ENCODE measurements at places on chromosomes 6 and 20.

DNA sequence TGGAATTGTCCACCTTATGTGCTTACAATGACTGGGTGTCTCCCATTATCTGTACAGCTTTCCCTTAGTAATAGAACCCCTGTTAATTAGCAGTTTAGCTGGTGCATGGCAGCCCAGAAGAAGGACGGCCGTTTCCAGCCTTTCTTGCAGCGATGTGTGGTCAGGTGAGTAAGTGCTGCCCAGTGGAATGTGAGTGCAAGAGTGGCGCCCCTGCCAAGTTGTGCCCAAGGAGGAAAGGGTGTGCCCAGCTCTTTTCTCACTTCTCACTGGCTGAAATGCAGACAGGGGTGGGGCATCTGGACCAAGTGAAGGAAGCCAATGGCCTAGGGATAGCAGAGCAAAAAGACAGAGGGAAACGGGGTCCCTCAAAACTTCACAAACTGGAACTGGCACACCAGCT, 296.8 kb downstream of the PREX1 start:
- no peak for DNase-seq

DNA sequence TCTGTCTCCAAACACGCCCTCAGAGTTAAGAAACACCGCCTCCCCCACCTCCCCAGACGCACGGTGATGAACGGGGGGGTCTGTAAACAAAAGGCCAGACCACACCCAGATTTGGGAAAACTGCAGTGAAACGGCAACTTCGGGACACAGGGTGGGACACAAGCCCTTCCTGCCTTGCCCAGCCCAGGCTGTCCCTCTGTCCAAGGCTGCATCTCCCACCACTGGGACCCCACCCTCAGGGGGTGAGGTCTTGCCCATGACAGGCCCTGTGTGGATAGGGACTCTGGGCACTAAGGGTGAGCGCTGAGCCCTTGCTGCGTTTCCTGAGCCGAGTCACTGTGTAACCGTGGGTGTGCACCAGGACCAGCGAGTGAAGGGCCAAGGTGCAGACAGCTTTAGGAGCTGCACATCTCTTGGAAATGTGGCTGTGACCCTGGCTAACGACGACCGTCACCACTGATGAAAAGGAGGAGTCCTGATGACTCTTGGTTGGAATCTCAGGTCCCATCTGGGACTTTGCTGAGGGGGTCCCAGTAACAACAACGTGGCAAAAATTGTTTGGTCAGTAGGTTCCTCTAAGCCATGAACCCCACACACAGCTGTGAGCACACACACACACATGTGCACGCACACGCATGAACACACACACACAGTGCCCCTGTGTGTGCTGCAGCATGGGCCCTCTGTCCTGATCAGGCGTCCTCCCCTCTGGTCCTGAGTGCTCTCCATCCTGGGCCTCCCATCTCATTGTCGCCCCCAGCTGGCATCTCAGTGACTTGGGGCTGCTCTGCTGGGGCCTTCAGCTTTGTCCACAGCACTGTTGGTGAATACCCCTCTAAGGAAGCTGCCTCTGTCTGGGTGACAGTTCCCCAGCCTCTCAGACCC, 100.6 kb downstream of the RAMACL start:
- DNase-seq = no peak

- DNase-seq = no peak
These were observed 95.2 kb downstream of the CDK19 start for GRCh38 chr6:110720066-110720465.

GRCh38 chr6:65110031-65110430, 597.0 kb downstream of the EYS start:
- DNase-seq = no peak

GRCh38 chr6:137754866-137755265, 112.2 kb upstream of the TNFAIP3 start:
- DNase-seq = no peak

DNA sequence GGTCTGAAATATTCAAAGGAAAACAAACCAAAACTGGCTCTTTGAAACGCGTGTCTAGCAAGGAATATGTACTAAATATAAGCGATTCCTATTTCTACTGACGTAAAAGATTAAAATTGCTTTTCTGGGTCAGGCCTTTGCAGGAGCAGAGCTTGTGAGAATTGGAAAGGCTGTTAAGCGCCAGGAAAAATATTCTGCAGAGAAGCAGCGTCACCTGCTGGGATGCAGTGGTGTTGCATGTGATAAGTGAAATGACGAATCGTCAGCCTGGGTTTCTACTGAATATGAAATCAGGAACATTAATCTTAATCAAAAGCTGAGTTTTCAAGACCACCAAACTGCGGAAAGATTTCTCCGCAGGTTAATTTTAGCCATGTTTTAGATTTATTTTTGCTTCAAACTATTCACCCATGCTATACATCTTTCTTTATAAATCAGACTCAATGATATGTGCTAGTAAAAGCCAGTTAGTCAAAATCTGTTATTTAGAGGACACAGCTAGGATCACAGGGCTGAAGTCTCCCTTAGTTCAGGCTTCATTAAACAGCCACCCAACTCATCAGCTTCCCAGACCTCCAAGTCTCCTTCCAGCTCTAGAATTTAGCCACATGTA, 67.4 kb downstream of the ALDH8A1 start:
- DNase-seq = peak; percentile 86

GRCh38 chr6:38173909-38174308, 354.4 kb downstream of the ZFAND3 start:
- DNase-seq = no peak

GRCh38 chr6:159075506-159076228, 30.9 kb upstream of the TAGAP start:
- DNase-seq = no peak

DNA sequence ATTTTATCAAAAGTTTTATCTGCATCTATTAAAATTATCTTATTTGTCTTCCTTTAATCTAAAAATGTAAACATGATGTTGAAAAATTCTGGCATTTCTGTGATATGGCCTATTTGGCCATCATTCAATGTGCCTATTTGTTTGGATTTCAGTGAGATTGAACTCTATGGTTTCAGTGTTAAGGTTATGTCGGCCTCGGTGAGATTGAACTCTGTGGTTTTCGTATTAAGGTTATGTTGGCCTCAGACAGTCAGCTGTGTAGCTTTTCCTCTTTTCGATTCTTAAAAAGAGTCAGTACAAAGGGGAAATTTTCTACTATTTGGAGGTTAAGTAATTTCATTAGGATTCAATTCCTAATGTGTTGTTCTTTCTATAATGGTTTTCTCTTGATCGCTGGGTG, 320.6 kb downstream of the PACRG start:
- no peak for DNase-seq

DNA sequence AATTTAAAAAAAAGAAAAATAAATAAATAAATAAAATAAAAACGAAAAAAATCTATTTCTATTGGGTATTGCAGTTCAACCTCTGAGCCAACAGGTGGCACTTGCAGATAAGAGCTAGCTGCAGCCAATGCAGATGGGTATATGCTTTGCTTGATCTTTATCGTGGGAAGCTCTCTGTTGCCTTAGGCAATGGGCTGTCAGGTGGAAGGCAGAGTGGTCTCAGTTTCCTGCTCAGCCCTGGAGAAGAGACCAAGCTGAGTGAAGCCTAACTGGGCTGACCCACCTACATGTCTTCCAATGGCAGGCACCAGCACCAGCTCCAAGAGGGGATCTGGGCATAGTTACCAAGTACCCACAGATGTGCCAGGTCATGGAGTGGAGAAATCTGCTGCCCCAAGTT, 95.0 kb downstream of the AK9 start:
- DNase-seq = no peak

- no peak for DNase-seq
These were observed 7.0 kb downstream of the COX4I2 start for GRCh38 chr20:31644701-31645100.

- no peak for DNase-seq
These were observed 191.4 kb downstream of the CENPW start for GRCh38 chr6:126531286-126531685.

- no peak for DNase-seq
These were observed 63.8 kb upstream of the DYNLRB1 start for GRCh38 chr20:34452281-34452982.

- no peak for DNase-seq
These were observed 7.3 kb downstream of the BPHL start for GRCh38 chr6:3125815-3126214.

- DNase-seq = no peak
These were observed 4.1 kb downstream of the CCDC170 start for GRCh38 chr6:151497905-151498304.

DNA sequence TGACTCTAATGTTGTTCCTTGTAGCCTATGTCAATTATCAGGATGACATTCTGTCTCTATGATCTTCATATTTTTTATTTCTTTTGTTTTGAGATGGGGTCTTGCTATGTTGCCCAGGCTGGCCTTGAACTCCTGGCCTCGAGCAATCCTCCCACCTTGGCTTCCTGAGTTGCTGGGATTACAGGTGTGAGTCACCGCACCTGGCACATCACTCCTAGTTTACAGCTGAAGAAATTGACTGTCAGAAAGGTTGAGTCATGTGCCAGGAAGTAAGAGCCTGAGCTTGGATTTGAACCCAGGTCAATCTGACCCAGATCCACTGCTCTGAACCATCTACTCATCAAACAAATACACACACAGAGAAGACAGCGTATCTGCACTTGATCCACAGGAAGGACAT, 14.4 kb downstream of the PPP1R3G start:
- no peak for DNase-seq

DNA sequence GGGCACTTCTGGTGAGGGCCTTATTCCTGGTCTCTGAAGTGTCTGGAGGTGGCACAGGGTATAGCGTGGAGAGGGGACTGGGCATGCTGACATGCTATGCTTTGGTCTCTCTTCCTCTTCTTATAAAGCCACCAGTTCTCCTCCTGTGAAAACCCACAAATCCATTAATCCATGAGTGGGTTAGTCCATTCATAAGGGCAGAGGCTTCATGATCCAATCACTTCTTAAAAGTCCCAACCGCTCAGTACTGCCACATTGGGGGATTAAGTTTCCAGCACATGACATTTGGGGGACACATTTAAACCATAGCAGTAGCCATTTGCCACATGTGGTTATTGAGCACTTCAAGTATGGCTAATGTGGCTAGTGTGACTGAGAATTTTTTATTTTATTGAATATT, 3.8 kb upstream of the TRIB3 start:
- no peak for DNase-seq

DNA sequence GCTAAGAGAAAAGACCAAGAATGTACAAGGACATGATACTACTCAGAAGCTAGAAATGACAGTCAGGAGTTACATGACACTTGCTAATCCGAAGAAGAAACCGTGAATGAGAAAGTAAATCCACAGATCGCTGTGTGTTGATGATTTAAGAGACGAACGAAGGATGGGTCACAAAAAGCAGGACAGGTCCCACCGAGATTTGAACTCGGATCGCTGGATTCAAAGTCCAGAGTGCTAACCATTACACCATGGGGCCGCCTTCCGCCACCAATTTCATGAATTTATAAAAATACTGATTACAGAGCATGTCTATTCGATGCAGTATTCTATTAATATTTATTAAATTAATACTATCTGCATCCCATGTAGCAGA, 54.0 kb upstream of the BTN3A2 start:
- DNase-seq = peak; percentile 26

GRCh38 chr20:48604936-48605335, 222.9 kb downstream of the PREX1 start:
- no peak for DNase-seq

- DNase-seq = no peak
These were observed 112.2 kb downstream of the TASP1 start for GRCh38 chr20:13526551-13526950.

GRCh38 chr6:127941228-127941627, 40.4 kb upstream of the THEMIS start:
- no peak for DNase-seq

DNA sequence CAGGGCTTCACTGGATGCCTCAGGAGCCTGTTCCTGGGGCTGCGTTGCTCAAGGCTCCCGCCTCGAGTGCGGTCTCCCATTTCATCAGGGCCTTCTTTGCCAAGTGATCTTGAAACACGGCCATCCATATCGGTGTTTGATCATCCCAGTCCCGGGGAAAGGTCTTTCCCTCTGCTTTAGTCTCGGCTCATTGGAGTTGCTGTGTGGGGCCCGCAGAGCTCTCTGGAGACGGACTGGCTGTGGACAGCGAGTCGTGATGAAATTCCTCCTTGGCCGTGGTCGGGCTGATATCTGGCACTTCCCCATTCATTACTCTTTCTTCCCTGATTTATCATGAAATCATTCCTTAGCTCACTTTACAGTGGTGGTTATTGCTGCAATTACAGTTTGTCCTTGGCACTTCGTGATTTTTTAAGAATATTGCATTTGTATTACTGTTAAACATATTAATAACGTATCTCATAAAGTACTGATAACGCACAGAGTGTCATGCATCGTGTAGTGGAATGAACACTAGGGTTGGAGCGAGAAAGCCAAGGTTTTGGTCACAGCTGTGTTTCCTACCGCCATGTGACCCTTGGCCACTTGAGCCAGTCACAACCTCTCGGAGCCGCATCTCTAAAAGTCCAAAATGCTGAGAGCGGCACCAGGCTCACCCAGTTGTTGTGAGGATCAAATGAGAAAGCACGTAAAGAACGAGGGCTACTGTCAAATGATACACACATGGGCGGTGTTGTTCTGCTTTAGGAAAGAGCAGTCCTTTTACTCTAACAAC, 71.8 kb downstream of the MTHFD1L start:
- DNase-seq = no peak

DNA sequence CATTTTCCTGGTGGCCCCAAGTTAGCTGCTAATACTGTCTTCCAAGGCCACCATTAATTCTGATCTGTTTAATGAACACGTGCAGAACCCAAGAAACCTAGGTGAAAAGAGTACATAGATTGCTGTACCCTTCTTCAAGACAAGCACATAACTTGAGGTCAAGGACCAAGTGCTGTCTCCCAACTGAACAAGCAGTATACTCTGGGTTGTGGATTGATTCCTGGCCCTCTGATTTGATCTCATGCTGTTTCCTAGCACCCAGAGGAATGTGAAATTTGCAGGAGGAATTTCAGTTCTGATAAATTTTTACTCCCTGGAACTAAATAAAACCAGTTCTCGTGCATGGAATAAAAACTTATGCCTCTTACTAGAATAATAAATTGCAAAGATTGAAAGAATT, 75.6 kb downstream of the MTFR2 start:
- DNase-seq = no peak

GRCh38 chr6:54285595-54285994, 22.6 kb upstream of the TINAG start:
- no peak for DNase-seq

GRCh38 chr20:4637081-4637797, 84.5 kb upstream of the PRND start:
- DNase-seq = no peak

GRCh38 chr20:10329387-10330005, 104.5 kb downstream of the MKKS start:
- DNase-seq = no peak

- DNase-seq = no peak
These were observed 121.3 kb downstream of the PHACTR3 start for GRCh38 chr20:59725476-59726280.

Data from midbrain (tissue), 1 donor.